ENCODE measurements at places on chromosomes 3 and 15.

- DNase-seq: no peak
Measured at GRCh38 chr3:57118254-57118653, 46.9 kb downstream of the IL17RD start.

DNA sequence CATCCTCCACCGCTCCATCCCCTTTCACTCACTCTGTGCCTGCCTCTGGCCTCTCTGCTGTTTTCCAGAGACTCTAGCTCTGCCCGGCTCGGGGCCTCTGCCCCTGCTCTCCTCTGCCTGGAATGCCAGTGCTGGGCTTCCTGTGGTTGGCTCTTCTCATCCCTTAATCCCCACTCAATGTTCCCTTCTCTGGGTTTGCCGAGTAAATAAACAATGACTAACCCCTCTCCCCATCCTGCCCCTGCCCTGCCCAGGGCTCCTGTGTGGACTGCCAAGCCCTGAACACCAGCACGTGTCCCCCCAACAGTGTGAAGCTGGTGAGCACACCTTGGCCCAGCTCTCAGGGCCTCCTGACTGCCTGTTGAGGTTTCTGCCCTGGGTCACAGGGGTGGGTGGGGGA is 12.2 kb downstream of the STAB1 start:
- DNase-seq: no peak

DNA sequence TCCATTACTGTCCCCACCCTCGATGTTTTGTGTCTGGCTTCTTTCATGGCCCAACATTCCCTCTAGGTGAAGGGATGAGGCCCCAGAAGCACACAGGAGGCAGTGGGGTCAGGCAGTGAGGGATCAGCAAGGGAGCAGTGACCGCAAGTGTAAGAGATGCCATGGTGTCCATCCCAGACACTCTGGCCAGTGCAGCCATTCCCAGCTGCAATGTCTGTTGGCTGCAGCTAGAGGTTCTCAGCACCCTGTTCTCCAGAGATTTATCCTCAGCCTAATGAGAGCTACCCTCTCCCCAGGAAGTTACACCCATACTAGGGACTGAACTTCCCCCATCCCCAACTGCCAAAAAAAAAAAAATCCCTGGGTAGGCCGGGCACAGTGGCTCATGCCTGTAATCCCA is 40.2 kb downstream of the TRANK1 start:
- no peak for DNase-seq

GRCh38 chr15:74158855-74159650 is 14.5 kb upstream of the ISLR start:
- DNase-seq: no peak

DNA sequence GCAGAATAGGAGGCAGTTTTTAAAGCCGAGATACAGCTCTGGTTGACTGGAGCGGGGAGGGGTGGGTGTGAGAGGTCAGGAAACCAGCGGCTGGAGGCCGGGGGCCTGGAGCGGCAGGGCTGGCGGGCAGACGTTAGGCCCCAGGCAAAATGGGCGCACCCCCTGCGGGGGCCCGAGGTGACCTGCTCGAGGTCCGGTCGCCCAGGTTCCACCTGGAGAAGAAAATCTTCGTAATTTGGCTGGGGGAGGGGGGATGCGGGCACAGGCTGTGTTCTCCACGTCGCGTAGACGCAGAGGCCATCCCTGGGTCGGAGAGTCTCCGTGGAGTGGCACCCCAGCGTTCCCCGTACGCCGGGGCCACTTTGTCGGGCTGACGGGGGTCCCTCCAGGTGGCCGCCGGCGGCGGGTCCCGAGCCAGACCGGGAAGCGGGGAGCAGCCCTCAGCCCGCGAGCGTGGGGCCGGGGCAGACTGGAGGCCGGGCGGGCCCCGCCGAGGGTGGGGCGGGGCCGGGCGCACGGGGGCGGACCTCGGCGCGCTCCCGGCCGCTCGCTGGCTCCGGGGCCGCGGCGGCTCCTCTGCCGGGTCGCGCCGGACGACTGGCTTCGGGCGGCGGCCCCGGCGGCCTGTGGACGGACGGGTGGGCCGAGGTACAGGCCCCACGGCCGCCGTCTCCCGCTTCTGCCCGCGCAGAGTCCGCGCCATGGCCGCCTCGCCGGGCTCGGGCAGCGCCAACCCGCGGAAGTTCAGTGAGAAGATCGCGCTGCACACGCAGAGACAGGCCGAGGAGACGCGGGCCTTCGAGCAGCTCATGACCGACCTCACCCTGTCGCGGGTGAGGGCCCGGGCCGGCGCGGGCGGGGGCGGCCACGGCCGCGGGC is at the start of gene CRTC3:
Gene CRTC3 (plus strand): TSS at position 553 of the 879 bp plus-strand sequence. CDS start 149 bp downstream, at position 702.
- peak; percentile 61 for DNase-seq

- no peak for DNase-seq
Measured at GRCh38 chr3:73499787-73500186, 125.0 kb downstream of the PDZRN3 start.

- no peak for DNase-seq
Measured at GRCh38 chr15:48442011-48442410, 110.8 kb downstream of the DUT start.

- no peak for DNase-seq
Measured at GRCh38 chr3:107117922-107118536, 259.2 kb upstream of the CCDC54 start.
